ENCODE measurements at places on chromosomes 7 and 10.

DNA sequence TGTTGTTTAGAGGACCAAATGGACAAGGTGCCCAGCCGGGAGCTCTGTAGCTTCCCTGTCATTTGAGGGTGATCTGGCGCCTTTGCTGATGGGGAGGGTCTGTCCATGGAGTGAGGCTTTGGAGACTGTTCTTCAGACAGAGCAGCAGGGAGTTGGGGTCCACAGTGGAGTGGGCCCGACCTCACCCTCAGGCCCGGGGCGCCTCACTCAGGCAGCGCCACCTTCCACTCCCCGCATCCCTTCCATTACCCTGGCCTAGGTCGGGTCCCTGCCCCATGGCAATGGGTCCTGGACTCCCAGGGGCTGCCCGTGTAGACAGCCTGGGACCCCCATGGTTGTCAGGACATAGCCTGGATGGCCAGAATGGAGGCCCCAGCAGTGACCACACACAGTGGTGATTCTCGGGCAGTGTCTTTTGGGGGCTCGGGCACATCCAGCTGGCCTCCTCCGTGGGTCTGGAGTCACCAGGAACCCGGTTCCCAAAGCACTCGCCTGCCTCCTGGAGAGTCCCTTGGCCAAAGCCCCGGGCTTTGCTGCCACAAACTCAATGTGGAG, 38.5 kb downstream of the TCERG1L start:
- no peak for DNase-seq

- no peak for DNase-seq
These were observed 313.1 kb downstream of the SKIDA1 start for GRCh38 chr10:21212348-21212747.

DNA sequence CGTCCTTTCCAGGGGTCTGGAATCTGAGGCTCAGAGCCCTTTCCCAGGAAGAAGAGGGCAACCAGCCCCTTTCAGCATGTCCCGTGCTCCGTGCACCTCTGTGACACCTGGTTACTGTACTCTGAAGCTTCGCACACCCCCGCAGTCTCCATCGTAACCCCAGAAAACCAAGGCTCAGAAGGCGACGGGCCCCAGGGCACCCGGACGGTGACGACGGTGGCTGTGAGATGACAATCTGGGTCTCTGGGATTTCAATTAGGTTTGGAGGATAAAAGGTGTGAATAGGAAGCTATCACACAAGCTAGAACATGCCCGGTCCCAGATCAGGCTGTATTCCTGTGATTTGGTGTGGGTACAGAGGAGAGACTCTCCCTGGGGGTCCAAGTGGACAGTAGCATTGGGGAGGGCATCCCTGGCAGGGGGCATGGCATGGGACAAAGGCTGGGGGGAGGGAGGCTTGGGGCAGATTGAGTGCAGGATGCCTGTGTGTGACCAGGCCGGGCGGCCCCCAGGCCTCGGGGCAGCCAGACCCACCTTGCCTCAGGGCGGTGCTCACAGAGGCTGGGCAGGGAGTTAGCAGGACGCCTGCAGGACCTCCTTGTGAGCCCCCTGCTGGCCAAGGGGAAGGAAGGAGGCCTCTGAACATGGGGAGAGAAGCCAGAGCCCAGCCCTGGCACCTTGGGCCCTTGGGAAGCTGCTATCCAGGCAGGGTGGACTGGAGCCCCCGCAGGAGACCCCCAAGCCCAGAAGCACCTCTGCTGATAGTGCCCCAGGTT, 23.4 kb upstream of the PSMG3 start:
- no peak for DNase-seq

- no peak for DNase-seq
These were observed 139.4 kb downstream of the ARID5B start for GRCh38 chr10:62040881-62041280.

- no peak for DNase-seq
These were observed 61.0 kb downstream of the MPP7 start for GRCh38 chr10:28241741-28242399.

DNA sequence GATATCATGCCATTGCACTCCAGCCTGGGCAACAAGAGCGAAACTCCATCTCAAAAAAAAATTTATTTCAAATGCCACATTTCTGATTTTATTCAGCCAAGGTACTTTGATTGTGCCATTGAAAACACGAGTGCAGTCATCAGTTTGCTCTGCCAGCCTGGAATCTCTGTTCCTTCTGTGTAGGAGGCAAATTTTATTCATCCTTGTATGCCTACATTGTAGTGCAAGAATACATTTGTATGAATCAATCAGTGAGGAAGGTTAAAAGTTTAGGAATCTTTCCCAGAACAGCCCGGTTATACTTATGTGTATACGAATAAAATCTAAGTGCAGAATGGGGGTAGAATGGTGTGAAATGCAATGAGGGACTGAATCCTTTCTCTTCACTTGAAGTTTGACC, 886 bp upstream of the TET1 start:
- no peak for DNase-seq

DNA sequence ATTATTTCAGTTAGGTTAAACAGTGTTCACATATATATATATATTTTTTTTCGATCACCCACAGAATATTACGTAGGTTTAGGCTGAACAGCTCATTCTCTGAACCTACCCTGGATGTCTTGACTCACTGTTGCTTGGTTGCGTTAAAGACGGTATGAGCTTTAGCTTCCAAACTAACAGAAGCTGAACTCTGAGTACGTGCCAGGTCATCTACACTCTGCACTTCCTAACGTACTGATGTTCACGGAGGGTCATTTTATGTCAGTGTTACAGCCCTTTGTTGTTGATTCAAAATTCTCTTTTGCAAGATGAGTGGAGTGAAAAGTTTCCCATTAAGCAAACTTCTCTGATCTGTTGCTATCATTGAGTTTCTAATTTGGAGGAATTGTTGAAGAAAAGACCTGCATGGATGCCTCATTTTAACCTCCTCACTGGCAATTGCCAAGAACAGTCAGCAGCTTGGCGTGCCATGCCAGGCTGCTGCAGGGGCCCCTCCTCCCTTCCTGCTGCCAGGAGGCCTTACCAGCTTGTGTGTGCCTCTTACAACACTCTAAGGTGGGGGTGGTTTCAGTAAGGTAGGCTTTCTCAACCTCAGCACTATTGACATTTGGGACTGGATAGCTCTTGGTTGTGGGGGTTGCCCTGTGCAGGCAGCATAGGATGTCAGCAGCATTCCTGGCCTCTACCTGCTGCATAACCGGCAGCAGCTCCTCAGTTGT, 44.3 kb downstream of the INSYN2A start:
- DNase-seq: no peak

DNA sequence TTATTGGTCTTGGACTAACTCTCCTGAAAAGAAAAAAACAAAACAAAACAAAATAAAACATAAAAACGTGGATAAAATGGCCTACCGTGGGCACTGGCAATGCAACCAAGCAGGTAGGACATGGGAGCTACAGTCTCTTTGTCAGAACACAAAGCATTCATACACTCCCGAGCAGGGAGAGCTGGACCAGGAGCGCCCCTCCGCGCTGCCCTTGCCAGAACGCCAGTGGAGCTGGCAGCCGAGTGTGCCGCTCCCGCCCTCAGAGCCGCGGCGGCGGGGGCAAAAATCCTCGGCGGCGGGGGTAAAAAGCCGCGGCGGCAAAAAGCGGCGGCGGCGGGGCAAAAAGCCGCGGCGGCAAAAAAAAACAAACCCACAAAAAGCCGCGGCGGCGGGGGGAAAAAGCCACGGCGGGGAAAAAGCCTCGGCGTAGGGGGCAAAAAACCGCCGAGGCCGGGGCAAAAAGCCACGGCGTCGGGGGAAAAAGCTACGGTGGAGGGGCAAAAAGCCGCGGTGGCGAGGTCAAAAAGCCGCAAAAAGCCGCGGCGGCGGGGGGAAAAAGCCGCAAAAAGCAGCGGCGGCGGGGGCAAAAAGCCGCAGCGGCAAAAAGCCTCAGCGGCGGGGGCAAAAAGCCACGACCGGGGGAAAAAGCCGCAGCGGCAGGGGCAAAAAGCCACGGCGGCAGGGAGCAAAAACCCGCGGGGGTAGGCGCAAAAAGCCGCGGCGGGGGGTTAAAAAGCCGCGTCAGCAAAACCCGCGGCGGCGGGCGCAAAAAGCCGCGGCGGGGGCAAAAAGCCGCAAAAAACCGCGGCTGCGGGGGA, 418.1 kb downstream of the ZNF716 start:
- no peak for DNase-seq

GRCh38 chr7:142646386-142647140, 102.7 kb upstream of the PRSS1 start:
- DNase-seq: no peak

GRCh38 chr7:16811551-16811950, 6.8 kb upstream of the AGR2 start:
- DNase-seq: no peak

DNA sequence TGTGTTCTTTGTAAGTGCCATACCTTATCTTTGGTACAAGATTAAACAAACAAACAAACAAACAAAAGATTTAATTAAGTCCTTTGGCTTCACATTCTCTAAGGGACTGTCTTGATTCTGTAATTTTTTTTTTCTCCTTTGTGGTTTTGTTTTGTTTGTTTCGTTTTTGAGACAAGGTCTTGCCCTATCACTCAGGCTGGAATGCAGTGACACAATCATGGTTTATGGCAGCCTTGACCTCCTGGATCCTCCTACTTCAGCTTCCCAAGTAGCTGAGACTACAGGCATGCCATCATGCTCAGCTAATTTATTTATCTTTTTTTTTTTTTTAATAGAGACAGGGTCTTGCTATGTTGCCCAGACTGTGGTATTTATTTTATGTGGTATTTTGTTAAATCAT, 165.8 kb downstream of the LRRC4 start:
- no peak for DNase-seq

DNA sequence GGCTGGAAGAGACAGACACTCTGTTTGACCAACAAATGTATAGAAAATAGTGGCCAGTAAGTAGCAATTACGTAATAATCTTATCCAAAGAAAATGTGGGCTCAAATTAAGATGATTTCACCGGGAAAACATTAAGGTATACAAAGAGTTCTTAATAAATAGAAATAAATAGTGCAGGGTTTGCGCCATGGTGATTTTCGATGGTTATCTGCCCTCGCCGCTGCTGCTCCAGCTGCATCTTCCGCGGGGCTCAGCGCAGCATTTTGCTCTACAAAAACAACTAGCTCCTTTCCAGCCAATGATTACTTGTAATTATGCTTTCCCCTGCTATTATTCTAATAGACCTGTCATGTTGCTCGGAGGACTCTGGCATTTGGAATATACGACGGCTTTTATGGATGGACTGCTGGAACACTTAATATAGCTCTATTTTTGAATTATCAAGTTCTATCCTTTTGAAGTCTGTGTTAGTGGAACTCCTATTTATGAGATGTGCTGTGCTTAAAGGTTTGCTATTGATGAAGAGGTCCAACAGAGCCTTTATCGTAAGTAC, 103.8 kb downstream of the BUB3 start:
- DNase-seq: no peak

GRCh38 chr7:115319541-115319940, 397.6 kb downstream of the MDFIC start:
- no peak for DNase-seq

DNA sequence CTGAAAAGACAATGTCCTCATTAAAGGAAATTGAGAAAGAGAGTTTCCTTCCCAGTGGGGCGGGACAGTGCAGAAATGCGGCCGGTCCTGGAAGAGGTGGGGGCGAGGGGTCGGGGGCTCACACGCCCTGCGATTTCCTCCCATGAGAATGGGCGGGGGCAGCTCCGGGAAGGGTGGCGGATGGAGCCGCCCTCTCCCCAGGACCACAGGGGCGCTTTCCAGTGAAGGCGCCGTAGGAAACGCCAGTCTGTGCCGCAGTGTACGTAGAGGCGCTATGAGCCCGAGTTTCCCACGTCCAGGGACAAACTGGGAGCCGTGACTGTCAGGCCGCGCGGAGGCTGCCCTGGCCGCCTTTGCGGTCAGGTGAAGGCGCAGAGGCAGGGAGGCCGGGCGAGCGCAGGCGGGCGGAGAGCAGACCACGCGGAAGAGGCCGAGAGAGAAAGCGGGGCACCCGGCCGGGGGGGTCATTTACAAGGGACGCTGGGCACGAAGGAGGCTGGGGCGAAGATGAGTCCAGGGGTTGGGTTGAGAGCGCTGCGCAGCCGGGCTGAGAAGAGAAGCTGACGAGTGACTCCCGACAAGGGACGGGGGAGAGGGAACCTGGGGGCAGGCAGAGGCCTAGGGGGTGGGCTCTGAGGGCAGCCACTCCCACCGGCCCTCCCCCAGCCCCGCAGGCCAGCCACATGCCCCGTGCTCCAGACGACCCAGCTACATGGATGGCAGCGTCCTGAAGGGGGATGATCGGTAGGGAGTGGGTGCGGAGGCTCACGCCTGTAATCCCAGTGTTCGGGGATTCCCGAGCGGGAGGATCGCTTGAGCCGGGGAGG, 45.0 kb downstream of the ALOX5 start:
- peak; percentile 41 for DNase-seq

DNA sequence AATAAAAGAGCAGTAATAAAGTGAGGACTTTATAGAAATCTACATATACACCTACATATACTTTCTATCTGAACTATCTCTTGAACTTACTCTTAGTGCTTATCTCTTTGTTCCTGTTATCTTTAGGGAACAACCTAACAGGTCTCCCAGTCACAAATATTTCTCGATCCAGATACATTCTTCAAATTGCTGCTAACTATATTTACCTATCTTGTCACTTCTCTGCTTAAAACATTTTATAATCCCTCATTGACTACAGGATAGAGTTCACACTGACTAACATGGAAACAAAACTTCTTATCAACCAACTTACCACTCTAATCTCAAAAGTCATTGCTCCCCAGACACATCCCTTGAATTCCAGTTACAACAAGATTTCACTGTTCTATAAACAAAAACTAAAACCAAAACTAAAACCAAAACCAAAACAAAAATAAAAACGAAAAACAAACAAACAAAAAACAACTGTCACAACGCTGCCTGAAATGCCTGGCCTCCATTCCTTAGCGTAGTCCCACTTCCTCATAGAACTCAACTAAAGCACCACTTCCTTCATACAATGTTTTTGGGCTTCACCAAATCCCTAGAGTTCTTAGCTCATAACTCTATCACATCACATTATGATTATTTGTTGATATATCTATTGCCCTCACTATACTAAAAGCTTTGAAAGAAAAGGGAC, 134.7 kb downstream of the SEMA3D start:
- DNase-seq: no peak

- no peak for DNase-seq
These were observed 180.1 kb upstream of the MKLN1 start for GRCh38 chr7:131147604-131148003.

DNA sequence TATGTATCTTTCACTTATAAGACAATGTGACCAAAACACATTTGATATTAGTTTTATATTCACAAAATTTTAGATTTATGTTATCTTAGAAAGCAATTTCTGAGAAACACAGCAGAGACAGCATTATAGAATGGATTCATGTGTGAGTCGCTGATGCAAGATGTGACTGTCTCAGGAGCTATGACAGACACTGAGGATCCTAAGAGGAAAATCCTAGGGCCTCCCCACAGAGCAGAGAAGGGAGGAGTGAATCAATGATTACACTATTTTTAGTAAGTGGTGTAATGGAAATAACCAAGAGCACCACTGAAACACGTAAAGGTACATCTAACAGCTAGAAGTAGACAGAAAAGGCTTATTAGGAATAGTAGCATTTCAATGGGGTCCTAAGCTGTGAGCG, 204.0 kb upstream of the PTN start:
- no peak for DNase-seq

Measured in T-helper 17 cell (primary cell).